Vagina (tissue), 2 donors: ENCODE measurements at places on chromosomes 5 and 9.

- peaks cover 59% of the 10 kb centered on the region for H3K4me1 ChIP-seq
- no peaks in the 10 kb centered on the region for H3K27me3 ChIP-seq
- no peak overlapping the region for H3K27ac ChIP-seq
- no peak overlapping the region for H3K4me3 ChIP-seq
- H3K36me3 ChIP-seq, result no peaks in the 10 kb centered on the region
- DNase-seq, result no peak
Measured at GRCh38 chr9:93586290-93587057, 10.1 kb downstream of the PHF2 start.

- H3K4me1 ChIP-seq, result no peaks in the 10 kb centered on the region
- H3K27me3 ChIP-seq, result no peaks in the 10 kb centered on the region
- no peak overlapping the region for H3K27ac ChIP-seq
- no peak overlapping the region for H3K4me3 ChIP-seq
- no peak for DNase-seq
- no peaks in the 10 kb centered on the region for H3K36me3 ChIP-seq
Measured at GRCh38 chr9:74521009-74521408, 23.9 kb downstream of the RORB start.

- H3K27me3 ChIP-seq, result no peaks in the 10 kb centered on the region
- H3K4me3 ChIP-seq, result no peak overlapping the region
- DNase-seq, result no peak
Measured at GRCh38 chr5:168960497-168960896, 340.4 kb downstream of the SLIT3 start.

DNA sequence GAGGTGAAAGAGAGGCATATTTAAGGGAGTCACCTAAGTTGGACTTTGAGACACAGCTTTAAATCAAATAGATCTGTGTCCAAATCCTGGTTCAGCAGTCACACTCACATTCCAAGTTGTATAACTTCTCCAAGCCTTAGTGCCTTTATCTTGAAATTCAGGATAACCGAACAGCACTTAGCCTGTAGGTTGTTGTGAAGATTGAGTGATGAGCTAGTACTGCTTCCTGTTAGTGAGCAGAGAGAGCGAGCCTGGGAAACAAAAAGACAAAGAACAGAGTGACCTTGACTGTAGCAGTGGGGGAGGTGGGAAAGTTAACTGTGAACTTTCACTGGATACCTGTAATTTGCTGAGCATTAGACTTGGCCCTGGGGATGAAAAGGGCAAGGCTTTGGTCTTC lies 22.4 kb downstream of the MAML1 start:
- H3K27me3 ChIP-seq, result no peaks in the 10 kb centered on the region
- peaks cover 31% of the 10 kb centered on the region for H3K4me1 ChIP-seq
- no peaks in the 10 kb centered on the region for H3K36me3 ChIP-seq
- DNase-seq, result no peak
- H3K4me3 ChIP-seq, result no peak overlapping the region
- H3K27ac ChIP-seq, result no peak overlapping the region

DNA sequence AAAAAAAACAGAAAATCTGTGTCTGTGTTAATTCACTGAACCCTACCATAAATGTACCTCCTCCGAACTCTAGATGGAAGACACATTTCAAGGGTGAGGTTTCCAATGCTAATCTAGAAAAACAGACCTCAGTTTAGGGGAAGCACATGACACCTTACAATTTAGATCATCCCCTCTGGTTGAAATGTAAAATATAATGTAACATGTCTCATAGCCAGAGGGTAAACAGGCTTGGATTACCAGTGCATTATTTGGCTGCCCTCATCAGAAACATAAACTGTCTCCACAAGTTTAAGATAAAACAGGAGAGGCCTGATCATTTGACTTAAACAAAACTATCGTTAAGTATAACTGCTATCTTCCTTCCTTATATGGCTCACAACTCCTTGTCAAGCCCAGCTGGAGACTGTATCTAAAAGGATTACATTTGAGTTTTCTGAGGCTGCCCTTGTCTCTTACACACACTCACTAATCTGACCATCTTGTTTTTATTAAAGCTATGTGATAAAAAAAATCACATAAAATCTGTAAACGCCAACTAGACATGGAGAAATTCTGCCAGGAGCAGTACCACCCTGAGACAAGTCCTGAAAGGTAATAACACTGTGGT lies 105.7 kb downstream of the LURAP1L start:
- no peak for DNase-seq
- H3K27me3 ChIP-seq, result no peaks in the 10 kb centered on the region
- no peaks in the 10 kb centered on the region for H3K36me3 ChIP-seq
- H3K4me3 ChIP-seq, result no peak overlapping the region

- no peaks in the 10 kb centered on the region for H3K27me3 ChIP-seq
- no peaks in the 10 kb centered on the region for H3K36me3 ChIP-seq
- no peak overlapping the region for H3K27ac ChIP-seq
- H3K4me1 ChIP-seq, result no peaks in the 10 kb centered on the region
- no peak for DNase-seq
Measured at GRCh38 chr9:124239249-124240073, 18.3 kb upstream of the NEK6 start.

- H3K27me3 ChIP-seq, result no peaks in the 10 kb centered on the region
- H3K36me3 ChIP-seq, result no peaks in the 10 kb centered on the region
Measured at GRCh38 chr5:173974688-173975239, 14.2 kb upstream of the C5orf47 start.

DNA sequence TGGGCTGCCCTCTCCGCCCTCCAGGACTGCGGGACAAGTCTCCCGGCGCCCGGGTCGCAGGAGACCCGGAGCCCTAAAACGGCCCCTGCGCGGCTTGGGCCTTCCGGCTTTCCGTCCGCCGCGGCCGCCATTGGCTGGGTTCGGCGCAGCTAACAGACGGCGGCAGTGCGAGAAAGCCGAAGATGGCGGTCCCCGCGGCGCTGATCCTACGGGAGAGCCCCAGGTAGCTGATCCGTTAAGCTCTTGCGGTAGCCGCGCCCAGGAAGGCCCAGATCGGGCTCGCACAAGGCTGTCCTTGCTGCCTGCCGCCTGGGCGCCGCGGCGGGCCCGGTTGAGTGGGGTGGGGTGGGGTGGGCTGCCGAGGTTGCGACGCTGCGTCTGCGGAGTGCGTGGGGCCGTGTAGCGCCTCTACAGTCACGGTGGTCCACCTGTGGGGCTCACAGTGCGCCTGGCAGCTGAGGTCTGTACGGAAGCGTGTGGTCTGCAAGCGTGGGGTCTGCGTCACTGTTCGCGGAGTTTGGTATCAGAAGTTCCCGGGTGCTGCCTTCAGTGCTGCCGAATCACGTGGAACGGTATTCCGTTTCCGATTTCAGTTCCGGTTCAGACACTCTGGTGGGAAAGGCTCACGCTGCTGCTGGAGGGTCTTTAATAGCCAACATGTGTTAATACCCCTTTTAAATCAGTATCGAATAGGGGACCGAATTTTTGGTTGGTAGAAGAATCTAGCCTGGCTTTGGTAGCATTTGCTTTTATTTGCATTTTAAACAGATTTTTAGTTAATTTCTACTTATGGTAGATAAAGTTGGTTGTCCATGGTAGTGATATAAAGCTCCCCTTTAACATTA lies at the start of gene COMMD10:
TSS of gene COMMD10 (plus strand) at position 155 of the 845 bp plus-strand sequence.
- no peak for DNase-seq
- H3K4me3 ChIP-seq, result peak within 1 kb of the TSS; percentile 81
- H3K4me1 ChIP-seq, result peaks cover 31% of the 10 kb centered on the region
- H3K27ac ChIP-seq, result peak within 1 kb of the TSS; percentile 87
- no peaks in the 10 kb centered on the region for H3K27me3 ChIP-seq

DNA sequence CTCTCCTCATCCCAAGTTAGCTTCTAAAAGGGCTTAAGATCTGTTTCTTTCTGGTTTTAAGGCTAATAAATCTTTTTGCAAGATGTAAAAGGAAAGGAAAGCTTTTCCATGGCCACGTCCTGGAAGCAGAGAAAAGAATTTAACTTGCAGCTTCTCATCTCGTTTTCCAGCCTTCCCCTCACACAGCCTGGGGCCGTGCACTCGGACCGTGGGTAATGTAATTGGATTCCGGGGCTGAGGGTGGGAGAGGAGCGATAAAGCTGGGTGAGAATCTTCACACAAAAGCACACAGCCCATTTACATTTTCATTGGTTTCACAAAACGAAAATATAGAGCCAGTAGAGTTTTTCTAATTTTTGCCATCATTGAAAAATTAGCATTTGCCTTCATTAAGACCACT lies 91.2 kb downstream of the IRX2 start:
- no peak for DNase-seq
- no peaks in the 10 kb centered on the region for H3K27me3 ChIP-seq
- no peaks in the 10 kb centered on the region for H3K36me3 ChIP-seq
- H3K4me3 ChIP-seq, result no peak overlapping the region

- H3K36me3 ChIP-seq, result no peaks in the 10 kb centered on the region
- H3K4me1 ChIP-seq, result no peaks in the 10 kb centered on the region
- DNase-seq, result no peak
- H3K27me3 ChIP-seq, result no peaks in the 10 kb centered on the region
- no peak overlapping the region for H3K4me3 ChIP-seq
Measured at GRCh38 chr9:82356871-82357270, 368.3 kb downstream of the SPATA31D1 start.

DNA sequence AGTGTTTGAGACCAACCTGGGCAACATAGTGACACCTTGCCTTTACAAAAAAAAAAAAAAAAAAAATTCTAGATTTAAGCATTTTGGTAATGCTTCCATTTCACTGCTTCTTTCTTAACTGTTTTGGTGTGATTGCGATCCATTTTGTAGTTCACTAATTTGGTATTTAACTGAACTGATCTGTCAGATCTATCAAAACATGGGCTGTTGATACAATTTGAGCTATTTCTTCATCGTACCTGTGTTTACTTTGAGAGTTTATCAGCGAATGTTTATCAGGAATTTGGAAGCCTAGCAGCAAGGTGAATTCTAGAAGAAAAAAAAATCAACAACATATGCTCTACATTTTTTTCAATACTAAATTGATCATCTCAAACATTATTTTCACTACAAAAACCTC lies 864.9 kb upstream of the WWC1 start:
- no peaks in the 10 kb centered on the region for H3K27me3 ChIP-seq
- no peak overlapping the region for H3K27ac ChIP-seq
- no peak overlapping the region for H3K4me3 ChIP-seq
- H3K36me3 ChIP-seq, result no peaks in the 10 kb centered on the region
- H3K4me1 ChIP-seq, result no peaks in the 10 kb centered on the region

- DNase-seq, result no peak
- no peak overlapping the region for H3K27ac ChIP-seq
- H3K4me1 ChIP-seq, result no peaks in the 10 kb centered on the region
- H3K4me3 ChIP-seq, result no peak overlapping the region
- no peaks in the 10 kb centered on the region for H3K27me3 ChIP-seq
- no peaks in the 10 kb centered on the region for H3K36me3 ChIP-seq
Measured at GRCh38 chr5:4271193-4271592, 675.6 kb downstream of the IRX1 start.

DNA sequence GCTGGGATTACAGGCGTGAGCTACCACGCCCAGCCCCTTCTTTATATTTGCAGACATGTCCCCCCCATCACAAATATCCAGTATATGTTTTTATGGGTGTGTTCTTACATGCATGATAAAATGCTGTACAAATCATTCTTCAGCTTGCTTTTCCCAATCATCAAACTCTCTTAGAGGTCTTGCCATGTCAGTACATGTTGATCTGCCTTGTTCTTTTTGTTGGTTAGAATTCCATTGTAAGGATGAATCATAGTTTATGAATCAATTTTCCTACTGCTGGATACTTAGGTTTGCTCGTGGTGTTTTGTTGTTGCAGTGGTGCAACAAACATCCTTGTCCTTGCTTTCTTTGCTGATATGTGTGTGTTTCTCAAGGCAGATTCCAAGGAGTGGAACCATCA lies 79.9 kb upstream of the NEURL1B start:
- H3K27ac ChIP-seq, result no peak overlapping the region
- peaks cover 48% of the 10 kb centered on the region for H3K4me1 ChIP-seq
- H3K36me3 ChIP-seq, result no peaks in the 10 kb centered on the region
- no peaks in the 10 kb centered on the region for H3K27me3 ChIP-seq
- H3K4me3 ChIP-seq, result no peak overlapping the region
- no peak for DNase-seq

DNA sequence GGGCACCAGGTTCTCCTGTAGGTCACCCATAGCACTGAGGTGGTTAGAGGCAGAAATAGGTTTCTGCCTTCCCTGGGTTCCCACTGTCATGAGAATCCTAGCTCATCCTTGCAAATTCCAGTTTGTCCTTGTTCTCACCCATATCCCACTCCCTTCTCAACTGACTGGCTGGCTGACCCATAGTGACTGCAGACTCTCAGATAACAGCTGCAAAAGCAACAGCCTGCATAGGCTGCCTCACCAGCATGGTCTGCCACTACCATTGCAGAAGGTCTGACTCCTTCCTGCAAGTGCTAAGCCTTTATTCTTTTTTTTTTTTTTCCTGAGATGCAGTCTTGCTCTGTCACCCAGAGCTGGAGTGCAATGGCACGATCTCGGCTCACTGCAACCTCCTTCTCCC lies 194.0 kb downstream of the SEMA6A start:
- no peak for DNase-seq
- H3K4me3 ChIP-seq, result no peak overlapping the region
- no peak overlapping the region for H3K27ac ChIP-seq
- no peaks in the 10 kb centered on the region for H3K36me3 ChIP-seq

DNA sequence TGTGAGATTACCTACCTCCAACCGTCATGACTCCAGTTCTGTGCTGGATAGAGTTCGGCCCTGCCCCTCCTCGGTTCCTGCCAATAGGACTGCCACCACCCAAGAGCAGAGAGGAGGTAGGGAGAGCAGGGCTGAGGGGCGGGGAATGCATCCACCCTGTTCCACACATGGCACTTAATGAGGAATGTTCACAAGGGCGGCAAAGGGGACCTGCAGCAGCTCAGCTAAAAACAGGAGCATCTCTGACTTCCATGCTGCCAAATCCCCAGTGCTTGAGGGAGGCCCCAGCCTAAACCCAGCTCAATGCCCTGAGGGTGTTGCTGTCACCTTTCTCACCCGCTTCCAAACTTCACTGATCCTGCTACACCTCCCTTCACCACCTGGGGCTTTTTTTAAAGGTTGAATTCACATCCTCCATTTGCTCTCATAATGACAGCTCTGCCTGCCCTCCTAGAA lies 7.8 kb upstream of the DELE1 start:
- DNase-seq, result no peak
- no peak overlapping the region for H3K27ac ChIP-seq
- H3K4me1 ChIP-seq, result peaks cover 13% of the 10 kb centered on the region

GRCh38 chr5:163947848-163948666 lies 442.6 kb downstream of the MAT2B start:
- no peaks in the 10 kb centered on the region for H3K36me3 ChIP-seq
- H3K27ac ChIP-seq, result no peak overlapping the region
- H3K4me3 ChIP-seq, result no peak overlapping the region
- H3K27me3 ChIP-seq, result no peaks in the 10 kb centered on the region

DNA sequence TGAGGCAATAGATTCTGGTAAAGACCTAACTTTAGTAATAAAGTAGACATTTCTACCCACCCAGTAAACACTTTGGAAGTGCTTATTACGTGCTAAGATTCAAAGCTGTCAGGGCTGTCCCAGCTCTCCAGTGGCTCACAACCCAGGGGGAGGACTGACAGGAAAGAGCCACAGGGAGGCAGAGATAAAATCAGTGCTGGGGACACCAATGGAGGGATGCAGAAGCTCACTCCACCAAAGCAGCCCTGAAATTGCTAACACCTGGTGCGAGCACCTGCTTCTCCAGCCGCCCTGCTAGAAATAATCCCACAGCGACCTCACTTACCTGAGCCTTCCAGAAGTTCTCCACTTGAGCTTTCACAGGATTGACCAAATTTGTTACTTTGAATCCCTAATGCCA lies 501.0 kb downstream of the BNC2 start:
- no peaks in the 10 kb centered on the region for H3K36me3 ChIP-seq
- DNase-seq, result peak; percentile 64
- H3K27me3 ChIP-seq, result no peaks in the 10 kb centered on the region
- no peaks in the 10 kb centered on the region for H3K4me1 ChIP-seq
- H3K4me3 ChIP-seq, result no peak overlapping the region
- H3K27ac ChIP-seq, result no peak overlapping the region
